Activated T-helper 2 cell treated with anti-CD3 and anti-CD28 coated beads, Interferon-gamma antibody, Interleukin-2, Interleukin-4, amounts not matched to agents 10 μg/mL and 5 μg/mL and 100 μg/mL, durations not matched to agents 14 hours and 24 hours and 36 hours (primary cell): ENCODE measurements at places on chromosomes 11 and 22. TPM values are rescaled to one million over a fixed set of nuclear protein-coding genes. Genes with fewer than 3 reads are reported as not detected.

DNA sequence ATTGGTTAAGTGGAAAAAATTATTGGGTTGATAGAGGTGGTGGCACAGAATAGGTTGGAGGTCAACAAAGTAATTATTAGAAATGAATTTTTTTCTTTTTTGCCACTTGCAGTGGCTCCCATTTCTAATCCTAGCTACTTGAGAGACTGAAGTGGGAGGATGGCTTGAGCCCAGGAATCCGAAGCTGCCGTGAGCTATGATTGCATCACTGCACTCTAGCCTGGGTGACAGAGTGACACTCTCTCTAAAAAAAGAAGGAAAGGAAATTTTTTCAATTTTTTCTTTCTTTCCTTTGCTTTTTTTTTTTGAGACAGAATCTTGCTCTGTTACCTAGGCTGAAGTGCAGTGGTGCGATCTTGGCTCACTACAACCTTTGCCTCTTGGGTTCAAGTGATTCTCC, 2.2 kb upstream of the BCO2 start:
- no peak for DNase-seq

- DNase-seq = no peak
Measured at GRCh38 chr11:108863528-108863927, 198.7 kb downstream of the DDX10 start.

DNA sequence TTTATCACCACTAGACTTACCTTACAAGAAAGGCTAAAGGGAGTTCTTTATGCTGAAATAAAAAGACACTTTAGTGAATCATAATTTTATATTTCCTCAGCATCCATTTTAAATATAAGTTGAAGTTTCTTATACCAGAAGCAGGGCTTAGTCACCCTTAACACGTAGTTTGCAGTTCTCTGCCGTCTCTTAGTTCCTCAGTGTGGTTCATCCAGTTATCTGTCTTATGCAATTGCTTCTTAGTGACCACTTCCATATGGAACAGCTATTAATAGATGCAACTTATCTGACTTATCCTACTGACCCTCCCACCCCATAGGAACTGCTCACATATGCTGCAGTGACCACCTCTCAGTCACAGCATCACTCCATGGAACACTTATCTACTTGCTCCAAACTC, 11.7 kb upstream of the SLC36A4 start:
- DNase-seq = no peak

GRCh38 chr11:115644856-115645255, 140.6 kb upstream of the CADM1 start:
- no peak for DNase-seq

- no peak for DNase-seq
Measured at GRCh38 chr11:19368726-19369375, 128.1 kb upstream of the E2F8 start.

DNA sequence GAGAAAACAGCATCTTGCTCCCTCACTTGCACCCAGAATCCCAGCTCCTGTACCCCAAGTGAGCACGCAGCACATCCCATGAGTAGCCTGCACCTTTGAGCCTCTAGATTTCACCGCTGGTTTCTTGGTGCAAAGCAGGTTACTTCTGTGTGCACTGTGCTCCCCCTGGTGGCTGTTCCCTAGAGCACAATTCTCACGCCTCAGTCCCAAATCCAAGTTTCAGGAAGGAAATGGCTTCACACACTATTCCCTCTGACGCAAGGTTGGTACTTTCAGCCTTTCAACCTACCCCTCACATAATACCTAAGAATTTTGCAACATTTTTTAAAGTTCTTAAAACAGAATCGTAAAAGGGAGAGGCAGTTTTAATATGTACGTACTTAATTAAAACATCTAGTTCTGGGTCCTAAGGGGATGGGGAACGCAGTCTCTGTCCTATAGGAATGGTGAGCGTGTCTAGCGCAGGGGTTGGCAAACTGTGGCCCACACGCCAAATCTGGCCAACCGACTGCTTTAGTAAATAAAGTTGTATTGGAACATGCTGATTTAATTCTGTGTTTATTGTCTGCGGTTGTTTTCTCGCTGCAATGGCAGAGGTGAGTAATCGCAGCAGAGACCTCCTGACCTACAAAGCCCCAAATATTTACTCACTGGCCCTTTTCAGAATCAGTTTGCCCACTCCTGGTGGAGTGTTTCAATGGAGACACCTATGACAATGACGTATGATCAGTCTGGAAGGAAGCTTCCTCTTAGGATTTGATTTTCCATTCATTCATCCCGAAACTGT, 27.5 kb downstream of the DHCR7 start:
- no peak for DNase-seq

DNA sequence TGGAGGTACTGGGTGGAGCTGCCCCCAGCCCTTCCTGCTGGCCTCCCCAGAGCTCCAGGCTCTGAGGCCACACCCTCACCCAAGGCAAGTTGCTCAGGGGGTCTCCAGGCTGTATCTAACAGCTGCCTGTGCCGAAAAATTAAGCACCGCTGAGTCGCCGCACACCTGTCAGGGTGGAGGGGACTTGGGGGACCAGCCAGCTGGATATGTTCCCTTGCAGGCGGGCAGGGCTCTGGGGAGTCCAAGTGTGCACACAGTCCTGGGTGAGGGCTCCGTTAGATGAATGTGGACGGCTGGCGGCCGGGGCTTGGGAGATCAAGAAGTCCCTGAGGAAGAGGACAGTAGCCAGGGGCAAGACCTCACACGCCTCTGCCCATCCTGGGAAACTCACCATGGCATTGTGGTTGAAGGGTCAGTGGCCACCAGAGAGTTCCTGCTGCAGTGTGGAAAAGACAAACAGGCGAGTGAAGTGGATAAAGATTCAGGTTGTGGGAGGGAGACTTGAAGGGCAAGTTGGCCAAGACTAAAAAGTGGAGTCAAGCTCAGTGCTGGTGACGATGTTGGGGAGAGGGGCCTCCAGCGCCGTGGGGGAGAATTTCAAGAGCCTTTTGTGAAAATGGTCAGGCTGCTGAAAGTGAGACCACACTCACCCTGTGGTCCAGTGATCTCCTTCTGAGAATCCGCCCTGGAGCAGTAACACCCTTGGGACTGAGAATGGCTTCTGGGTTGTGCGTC, 69.6 kb downstream of the CDKN1C start:
- no peak for DNase-seq

DNA sequence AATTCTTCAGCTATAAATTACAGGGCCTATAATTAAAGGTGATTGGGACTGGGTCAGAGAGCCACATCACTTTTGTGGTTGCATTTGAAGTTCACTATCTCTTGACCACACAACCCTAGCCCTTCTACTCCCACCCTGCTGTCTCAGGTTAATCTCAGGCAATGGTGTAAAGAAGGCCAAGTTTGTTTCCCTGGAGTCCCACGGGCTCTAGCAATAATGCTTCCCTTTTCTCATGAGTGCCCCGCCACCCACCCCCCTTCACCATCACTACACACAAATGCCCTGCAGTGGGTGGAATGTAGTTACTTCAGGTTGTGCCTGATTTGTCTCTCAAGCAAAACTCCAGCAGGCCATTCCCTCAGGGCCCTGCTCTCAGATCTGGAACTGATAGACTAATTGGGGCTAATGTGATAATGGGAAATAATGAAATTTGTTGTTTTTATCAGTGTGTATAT, 1.8 kb upstream of the EHF start:
- DNase-seq = no peak

DNA sequence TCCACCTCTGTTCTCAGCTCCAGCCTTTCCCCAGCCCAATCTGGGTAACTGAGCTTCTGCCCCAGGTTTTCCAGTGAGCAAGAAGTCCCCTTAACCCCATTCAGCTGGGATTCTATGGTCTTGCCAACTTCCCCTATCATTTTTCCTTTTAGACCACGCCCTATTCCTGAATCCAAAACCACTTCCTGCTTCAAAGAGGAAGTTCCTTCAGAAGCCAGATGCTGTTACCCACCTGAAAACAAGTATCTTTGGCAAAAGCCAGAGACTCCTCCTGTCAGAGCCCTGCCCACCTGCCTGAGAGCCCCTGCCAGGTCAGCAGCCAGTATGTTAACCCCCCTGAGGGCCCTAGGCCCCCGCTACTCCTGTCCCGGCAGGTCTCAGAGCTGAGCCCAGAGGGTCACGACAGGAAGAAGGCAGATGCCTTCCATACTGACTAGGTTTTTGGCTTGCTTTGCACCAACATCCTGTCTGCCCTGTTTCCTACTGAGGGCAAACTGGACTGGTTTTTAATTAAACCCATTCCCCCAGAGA, 20.3 kb upstream of the MICAL2 start:
- no peak for DNase-seq

GRCh38 chr11:20501252-20501651, 98.2 kb upstream of the SLC6A5 start:
- DNase-seq = no peak

GRCh38 chr11:69087811-69088210, 39.1 kb downstream of the TPCN2 start:
- DNase-seq = no peak

DNA sequence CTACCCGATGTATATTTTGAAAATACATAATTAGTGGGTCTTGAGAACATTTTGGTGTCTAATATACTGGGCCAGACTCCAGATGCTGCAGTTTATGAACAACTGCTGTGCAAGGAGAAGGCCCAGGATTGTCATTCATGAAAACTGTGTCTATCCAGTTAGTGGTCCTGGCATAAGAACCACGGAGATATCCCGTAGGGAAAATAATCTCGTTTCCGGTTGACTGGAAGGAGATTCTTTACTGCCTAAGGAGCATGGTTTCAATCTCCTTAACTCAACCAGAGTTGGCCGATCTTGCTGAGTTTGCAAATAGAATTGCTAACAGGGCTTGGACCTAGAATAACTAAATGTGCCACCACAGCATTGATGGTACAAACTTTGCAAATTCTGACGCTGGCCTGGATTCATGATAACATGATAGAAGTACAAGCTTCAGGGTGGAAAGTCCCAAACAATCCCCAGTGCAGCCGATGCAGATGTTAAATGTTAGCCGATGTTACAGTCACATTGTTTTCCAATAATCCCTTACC, 4.6 kb upstream of the RTCB start:
- DNase-seq = no peak

SMIM35 gene
- 1.7 and 1.9 TPM in 2 replicates for total RNA-seq

NAALADL1 gene
- 11.9 and 14.6 TPM in 2 replicates for total RNA-seq

OR5A1 gene
- total RNA-seq = not detected in 2 replicates

PGA5 gene
- total RNA-seq = not detected in 2 replicates
